ENCODE measurements at places on chromosomes 7 and 10.

- no peak for DNase-seq
Observed at GRCh38 chr10:49050906-49051305, 64.4 kb downstream of the VSTM4 start.

DNA sequence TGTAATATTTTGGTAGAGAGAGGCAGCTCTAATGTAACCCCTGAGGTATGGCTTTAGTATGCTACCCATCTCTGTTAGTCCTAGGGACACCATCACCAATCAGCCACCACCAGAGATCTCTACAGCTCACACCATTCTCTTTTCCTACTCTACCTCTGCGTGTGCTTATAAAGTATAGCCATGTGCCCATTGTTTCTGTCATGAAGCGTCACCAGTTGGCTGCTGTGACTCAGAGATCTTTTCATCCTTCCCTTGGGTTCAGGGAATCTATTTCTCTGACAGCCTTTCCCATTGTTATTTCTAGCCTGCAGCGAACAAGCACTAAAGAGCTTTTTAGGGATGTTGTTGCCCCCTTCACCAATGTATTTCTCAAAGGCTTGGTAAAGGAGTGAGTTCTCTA, 103.3 kb downstream of the TPST1 start:
- DNase-seq, result no peak

- DNase-seq, result no peak
Observed at GRCh38 chr10:61958805-61959204, 57.3 kb downstream of the ARID5B start.

DNA sequence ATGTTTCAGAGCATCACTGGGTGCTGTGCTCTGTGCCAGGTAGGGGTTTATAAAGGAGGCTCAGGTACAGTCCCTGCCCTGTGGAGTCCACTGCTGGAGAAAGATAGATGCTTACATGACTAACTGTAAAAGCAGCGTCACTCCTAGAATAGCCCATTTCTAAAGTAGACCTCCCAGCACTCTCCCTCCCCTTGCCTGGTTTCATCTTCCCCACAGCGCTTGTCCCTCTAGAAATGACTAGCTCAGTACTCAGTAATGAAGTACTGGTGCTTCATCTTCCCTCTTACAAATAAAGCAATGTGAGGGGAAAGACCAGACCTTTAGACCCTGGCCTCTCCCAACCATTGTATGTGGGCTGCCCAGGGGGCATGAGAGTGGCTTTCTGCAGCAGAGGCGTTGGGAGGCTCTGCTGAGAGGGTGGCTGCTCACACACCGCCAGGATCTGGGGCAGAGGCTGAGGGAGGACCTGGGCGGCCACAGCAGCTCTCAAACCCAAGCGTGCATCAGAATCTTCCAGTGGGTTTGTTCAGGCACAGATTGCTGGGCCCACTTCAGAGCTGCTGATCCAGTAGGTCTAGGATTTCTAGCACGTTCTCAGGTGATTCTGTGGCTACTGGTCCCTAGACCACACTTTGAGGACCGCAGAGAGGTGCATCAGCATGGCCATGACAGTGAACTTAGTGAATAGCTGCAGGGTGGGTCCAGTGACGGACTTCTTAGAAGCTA, 110.3 kb upstream of the ANLN start:
- DNase-seq, result no peak

DNA sequence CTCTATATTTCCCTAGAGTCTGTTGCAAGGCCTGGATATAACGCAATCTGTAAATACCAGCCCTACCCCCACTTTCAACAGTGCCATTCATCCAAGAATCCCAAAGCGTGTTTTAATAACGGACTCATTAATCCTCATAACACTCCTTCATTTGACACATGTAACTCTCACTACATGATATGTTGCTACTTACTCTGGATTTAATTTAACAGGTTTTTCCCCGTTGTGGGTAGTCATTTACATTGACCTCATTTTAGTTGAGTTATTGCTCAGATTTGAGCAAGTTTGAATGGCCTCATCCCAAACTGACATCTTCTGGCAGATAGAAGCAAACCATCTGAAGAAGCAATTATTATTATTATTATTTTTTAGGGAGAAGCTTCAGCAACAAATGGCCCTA, 125.4 kb upstream of the NPVF start:
- no peak for DNase-seq

DNA sequence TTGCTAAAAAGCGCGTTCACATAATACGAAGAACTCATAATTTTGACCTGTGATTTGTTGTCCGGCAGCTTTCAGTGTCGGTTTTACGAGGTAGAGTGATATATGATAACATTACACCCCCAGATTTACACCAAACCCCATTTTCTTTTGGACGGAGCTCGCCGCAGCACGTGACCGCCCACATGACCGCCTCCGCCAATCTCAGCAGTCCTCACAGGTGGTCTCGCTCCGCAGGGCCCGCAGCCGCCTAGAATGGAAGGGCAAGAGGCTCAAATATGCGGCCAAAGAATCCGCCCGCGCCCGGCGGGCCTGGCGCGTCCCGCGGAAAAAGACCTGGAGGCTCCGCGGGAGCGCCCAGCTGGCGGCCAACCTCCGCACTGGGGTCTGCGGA, at the start of gene HOXA7:
HOXA7 (minus strand) TSS at position 168 of the 391 bp plus-strand sequence; CDS start at position 38, 130 bp downstream.
- DNase-seq, result no peak

DNA sequence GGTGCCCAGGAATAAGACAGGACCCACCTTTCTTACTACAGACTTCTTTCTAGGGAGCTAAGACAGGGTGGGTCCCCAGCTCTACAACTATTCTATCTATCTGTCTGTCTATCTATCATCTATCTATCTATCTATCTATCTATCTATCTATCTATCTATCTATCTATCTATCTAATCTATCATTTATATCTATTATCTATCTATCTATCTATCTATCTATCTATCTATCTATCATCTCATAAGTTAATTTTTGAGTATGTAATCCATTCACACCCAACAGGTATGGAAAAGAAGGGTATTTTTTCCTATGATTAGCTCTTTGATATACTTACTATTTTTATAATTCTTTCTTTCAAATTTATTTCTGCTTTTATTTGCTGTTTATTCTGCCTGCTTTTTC, 55.9 kb downstream of the BAMBI start:
- no peak for DNase-seq
